ENCODE measurements at places on chromosomes 2 and 18.

GRCh38 chr2:86519349-86519748 is 43.9 kb downstream of the CHMP3 start:
- DNase-seq = no peak

- no peak for DNase-seq
Measured at GRCh38 chr2:138502255-138503086, 901 bp downstream of the SPOPL start.

GRCh38 chr2:72925328-72925943 is 8.1 kb downstream of the EMX1 start:
- peak; percentile 14 for DNase-seq

- no peak for DNase-seq
Measured at GRCh38 chr2:152510621-152511020, 175.6 kb downstream of the FMNL2 start.

GRCh38 chr2:42914314-42914713 is 121.9 kb upstream of the HAAO start:
- no peak for DNase-seq

GRCh38 chr18:3449512-3450011 is 410 bp upstream of the TGIF1 start:
- DNase-seq = no peak

- DNase-seq = no peak
Measured at GRCh38 chr2:166814335-166814734, 73.9 kb upstream of the XIRP2 start.

- DNase-seq = no peak
Measured at GRCh38 chr2:143157418-143157817, 28.2 kb downstream of the ARHGAP15 start.

GRCh38 chr2:148814860-148815419 is 60.1 kb upstream of the KIF5C start:
- DNase-seq = no peak

- DNase-seq = no peak
Measured at GRCh38 chr2:48450936-48451602, 78.9 kb upstream of the STON1 start.

DNA sequence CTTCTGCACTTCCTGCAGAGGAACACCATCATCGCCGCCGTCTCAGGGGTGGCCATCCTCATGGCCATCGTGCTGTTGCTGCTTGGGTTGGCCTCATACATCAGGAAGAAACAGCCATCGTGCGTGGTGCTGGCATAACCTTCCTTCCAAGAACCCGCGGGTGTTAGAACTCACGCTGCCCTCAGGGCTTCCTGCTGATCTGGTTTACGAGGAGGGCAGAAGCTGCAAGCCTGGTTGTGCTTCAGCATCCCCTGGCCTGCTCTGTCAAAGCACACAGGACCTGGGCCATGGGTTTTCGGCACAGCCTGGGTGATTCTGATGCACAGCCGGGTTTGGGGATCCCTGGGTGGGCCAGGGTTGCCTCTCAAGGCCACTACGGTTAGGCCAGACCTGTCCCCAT is 12.2 kb upstream of the ZAP70 start:
- no peak for DNase-seq

DNA sequence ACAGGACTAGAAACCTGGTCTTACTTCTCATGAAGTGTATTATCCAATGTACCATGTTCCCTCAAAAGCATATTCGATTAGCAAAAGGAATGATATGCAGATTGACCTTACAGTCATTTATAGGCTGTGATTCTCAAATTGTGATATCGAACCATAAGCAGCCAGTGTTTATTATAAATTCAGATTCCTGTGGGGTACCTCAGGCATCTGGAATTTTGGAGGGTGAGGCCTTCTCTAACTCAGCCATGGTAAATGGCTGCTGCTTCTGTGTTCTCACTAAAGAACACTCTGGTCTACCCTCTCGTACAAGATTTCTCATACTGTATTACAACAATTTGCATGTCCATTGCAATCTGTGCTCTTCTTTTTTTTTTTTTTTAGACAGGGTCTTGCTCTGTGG is 84.5 kb downstream of the PRPF40A start:
- no peak for DNase-seq

DNA sequence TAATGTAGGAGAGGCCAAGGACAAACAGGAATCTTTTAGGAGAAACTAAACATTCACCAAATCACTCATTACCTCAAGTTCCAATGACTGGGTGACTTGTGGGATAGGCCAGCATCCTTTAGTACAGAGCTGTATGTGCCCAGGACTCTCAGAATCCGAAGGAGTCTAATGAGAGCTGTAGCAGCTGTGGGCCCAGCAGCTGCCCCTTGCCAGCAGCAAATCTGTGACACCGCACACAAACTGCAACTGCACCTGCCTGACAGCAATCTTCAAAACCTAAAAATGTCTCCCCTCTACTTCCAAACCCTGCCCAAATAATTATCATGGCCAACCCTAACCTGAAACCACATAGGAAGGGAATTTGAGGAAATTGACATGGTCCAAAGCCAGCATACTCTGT is 44.5 kb upstream of the ACVR2A start:
- DNase-seq = no peak

DNA sequence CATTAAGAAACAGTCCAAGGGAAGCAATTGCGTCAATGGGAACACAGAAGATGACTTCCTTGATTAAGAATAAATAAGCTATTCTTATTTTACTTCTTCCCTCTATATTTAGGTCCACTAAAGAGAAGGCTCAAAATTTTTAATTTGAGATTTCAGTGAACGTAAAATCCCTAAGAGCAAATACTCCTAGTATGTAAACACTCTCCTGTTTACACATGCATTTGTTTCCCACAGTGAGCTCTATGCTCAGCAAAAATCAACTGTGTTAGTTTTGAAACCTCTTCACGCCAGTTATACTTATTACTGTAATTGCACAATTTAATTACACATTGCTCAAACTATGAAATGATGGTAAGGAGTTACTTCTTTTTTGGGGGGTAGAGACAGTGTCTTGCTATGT is 8.8 kb downstream of the SLC39A6 start:
- no peak for DNase-seq

DNA sequence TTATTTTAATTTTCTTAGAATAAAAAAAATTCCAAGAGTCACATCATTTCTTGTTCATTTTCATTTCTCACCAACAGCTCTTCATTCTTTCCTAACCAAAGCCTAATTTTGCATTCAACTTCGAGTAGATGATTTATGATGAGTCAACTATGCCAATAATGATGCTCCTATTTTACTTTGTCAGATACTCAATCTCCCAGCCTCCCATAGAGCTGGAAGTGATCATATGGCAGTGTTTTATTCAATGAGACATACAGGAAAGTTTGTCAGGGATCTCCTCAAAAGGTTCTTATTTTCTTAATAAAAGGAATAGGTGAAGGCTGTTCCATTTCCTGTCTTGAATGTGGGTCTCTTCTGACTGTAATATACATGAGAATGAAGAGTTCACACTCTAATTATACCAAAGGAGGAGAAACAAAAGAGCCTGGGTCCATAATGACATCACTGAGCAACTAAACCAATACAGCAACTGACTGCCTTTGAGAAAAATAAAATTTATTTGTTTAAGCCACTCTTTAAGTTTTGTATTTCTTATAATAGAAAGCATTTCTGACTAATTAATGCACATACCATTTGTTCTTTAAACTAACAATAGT is 231.2 kb upstream of the CYP26B1 start:
- DNase-seq = no peak

DNA sequence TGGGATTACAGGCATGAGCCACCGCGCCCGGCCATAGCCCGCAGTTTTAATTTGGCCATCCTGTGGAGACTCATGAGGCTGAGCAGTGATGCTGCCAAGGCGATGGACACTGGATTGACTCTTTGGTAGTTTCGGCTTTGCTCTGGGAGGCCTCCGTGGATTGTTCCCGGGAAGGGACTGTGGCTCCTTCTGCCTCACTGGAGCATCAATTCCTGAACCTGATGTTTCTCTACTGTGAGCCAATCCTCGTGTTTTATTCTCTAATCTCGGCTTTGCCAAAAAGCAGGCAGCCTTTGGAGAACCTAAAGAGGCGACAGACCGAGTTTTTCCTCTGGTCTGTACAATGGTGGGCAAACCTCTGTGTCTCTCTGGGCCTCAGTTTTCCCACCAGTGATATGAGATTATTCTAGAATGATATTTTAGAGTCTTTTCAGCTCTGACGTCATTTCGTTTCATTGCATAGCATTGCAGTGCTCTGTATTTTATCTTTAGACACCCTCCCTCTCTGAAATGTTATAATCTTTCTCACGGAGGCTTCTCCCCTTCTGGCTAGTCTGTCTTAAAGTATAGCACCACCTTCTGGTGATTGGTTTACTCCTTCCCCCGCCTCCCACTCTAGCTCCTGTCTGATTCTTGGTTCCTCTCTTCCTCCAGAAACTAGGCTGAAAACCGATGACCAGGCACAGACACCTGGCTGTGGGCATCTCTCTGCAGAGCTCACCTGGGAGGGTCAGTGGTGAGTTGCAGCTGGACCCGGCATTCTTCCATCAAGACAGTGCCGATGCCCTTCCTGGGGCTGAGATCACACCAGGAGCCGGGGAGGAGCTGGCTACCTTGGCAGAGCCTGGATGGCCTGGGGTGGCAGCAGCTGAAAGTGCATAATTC is 341.3 kb downstream of the MYCN start:
- DNase-seq = no peak

- DNase-seq = no peak
Measured at GRCh38 chr2:19078709-19079108, 279.7 kb downstream of the OSR1 start.

- no peak for DNase-seq
Measured at GRCh38 chr2:113351375-113352355, 72.9 kb upstream of the PAX8 start.

GRCh38 chr2:98912221-98912851 is 23.7 kb downstream of the CRACDL start:
- peak; percentile 52 for DNase-seq

- no peak for DNase-seq
Measured at GRCh38 chr2:29450596-29451222, 335.5 kb downstream of the CLIP4 start.

DNA sequence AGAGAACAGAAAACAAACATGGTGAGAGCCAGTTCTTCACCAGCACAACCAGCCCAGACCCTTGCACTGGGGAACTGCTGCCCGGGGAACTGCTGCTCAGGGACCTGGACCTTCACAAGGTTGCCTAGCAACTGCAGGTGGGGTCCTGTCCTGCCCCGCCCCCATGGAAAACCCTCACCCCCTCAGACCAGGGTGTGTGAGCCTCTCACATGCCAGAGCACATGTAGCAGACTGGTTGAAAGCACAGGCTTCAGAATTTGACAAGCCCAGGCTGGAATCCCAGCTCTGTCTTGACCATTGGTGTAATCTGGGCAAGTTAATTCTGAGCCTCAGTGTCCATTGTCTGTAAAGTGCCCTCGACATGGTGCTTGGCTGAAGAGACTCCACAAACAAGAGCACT is 118.6 kb downstream of the LOXHD1 start:
- no peak for DNase-seq

DNA sequence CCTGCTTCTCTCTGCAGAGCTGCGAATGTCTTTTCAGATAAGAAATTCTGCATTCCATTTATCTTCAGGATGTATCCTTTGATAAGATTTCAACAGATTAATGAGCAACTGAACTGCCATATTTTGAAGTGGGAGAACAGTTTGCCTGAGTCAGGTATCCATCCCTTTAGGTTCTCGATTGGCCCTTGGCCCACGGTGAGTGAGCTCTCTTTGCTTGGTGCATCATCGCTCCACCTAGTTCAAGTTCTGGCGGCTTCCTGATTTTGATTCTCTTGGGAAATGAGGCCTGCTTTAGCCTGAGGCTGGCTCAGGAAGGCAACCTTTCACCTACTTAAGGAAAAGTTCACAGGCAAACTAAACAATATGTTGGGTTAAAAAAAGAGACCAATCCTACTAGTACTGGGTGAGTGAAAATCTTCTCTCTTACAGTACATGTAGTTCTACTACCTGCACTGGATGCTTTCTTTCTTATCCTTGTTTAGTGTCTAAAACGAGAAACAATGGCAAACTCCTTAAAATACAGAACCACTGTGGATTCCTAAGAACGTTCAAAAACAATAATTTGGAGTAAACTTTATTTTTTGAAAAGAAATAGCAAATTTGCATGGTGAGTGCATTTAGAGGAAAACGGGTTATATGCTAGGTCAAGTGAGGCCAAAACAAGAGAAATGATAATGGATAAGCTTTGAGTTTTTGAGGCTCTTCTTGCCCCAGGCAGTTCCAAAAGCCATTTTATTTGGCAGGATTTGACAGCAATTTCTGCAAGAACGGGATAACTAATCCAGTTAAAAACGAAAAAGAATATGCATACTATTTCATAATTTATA is 837 bp upstream of the ACSL3 start:
- DNase-seq = no peak

DNA sequence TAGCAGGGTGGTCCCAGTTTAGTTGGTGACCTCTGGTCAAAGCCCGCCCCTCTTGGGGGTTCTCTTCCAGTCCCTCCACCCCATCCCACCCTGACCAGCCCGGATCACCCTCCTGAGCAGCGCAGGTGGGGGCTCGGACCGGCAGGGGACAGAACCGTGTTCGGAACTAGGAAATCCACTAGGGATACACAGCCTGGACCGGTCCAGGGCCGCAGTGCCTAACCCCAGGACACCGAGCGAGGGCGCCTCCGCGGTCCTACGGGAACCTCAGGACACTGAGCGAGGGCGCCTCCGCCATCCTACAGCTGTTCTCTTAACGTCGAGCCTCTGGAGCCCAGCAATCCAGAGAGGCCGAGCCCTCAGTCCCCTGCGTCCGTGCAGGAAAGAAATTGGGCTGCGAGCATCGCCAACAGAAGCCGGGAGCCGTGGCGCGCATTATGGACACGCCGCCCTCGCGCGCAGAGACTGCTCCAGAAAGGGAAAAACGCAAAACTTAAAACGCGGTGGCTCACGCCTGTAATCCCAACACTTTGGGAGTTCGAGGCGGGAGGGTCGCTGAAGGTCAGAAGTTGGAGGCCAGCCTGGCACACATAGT is 8.5 kb downstream of the RAX start:
- DNase-seq = peak; percentile 65

DNA sequence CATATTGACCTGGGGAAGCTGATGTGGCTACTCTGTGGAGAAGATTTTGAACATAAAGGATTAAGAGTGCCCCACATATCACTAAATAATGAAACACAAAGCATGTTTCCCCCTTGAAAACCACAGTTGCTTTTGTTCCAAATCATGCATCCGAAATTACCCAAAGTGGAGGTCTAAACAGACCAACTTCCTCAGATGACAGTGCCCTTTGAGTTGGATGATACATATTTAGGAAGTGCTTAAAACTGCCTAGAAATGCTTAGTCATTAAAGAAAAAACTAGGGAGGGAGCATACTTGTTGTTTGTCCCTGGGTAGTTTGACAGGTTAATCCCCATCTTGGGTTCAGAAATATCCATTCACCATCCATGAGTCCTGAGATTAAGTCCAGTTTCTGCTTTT is 1070.3 kb downstream of the SUCLG1 start:
- DNase-seq = no peak
